ENCODE measurements at places on chromosomes 11 and 22.

GRCh38 chr11:106160494-106160893, 83.0 kb downstream of the AASDHPPT start:
- DNase-seq: no peak

GRCh38 chr22:46906326-46907045, 144.0 kb downstream of the TBC1D22A start:
- no peak for DNase-seq

GRCh38 chr22:47597041-47597440, 834.6 kb downstream of the TBC1D22A start:
- DNase-seq: no peak

- DNase-seq: no peak
Observed at GRCh38 chr11:65362320-65362931, 7.9 kb downstream of the TIGD3 start.

DNA sequence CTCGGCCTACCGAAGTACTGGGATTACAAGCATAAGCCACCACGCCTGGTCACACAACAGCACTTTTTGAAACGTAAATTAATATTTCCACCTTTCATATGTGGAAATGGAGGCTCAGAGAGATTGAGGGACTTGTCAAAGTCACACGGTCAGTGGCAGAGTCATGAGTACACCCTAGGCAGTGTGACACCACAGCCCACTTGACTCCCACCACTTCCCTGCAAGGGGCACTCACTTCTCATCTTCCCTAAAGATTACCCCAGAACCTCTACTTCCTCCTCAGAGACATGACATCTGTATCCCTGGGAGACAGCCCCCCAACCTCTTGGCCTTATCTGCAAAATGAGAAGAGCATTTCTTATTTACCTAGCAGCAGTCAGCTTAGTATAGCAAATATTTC, 16.5 kb upstream of the MYOD1 start:
- DNase-seq: no peak

DNA sequence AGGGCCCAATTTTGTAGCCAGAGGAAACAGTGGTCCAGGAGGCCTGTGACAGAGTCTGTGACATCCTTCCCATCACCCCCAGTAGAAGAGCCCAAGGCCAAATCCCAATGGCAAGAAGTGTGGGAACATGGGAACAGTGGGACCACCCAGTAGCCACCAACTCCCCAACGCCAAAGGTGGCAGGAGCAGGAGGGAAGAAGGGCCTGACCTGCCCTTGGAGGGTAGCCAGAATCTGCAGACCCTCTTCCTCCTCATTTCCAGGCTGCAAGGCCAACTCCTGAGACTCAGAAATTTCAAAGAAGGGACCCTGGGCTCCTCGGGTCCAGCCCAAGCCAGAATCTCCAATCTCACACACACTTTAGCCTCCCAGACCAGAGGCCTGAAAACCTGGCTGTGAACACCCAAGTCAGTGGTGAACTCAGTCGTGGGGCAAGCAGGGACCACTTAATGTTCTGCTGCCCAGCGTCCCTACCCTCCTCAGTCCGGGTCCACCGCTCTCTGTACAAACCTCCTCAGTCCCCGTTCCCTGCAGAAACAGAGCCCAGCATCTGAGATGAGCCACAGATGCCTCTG, 6.2 kb downstream of the RAB3IL1 start:
- no peak for DNase-seq

GRCh38 chr11:61194169-61194671, 9.1 kb upstream of the PGA3 start:
- DNase-seq: no peak

DNA sequence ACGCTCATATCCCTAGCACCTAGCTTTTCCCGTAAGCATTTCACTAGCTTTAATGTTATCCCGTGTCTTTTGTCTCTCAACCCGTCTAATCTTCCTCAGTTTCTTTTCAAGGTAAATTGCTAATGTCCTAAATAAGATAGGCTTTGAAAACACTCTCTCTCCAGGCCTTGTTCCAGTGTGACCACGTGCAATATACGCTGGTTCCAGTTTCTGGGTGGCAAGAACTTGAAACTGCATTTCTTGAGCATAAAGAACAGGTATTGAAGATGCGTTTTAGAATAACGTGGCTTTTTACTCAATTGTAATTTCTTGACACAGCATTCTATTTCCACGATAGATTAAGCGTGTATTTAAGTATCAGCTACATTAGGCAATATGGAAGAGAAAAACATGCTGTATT, 1.1 kb downstream of the CDC45 start:
- DNase-seq: no peak

DNA sequence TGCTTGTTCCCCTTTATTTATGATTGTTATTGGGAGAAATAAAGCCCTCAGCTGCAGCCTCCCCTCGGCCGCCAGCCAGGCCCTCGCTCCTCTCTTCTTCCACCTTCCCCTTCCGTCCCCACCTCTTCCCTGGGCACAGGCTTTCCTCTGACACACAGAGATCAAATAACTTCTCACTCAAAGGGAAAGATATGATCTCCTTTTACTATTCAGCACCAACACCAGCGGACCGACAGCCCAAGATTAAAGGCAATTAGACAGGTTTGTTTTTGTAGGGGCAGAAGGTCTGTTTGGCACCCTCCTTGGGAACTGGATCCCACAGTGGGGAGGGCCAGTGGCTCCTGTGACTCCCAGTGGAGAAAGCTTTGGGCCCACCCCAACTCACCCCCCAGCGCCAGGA, 23.0 kb downstream of the NECTIN1 start:
- DNase-seq: no peak

DNA sequence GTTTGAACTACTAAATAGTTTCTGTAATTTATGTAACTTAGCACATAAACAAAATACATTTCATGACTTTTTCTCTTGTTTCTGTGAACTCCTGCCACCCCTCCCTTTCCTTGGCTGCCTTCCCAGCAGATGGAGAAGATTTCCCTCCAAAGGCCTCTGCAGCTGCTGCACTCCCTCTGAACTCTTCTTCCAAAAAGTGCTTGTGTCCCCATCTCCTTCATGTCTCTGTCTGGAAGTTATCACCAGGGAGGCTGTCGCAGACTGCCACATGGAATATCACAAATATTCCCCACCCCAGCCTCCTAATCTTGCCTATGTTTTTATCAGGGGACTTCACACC, 1068.3 kb downstream of the OPCML start:
- no peak for DNase-seq

DNA sequence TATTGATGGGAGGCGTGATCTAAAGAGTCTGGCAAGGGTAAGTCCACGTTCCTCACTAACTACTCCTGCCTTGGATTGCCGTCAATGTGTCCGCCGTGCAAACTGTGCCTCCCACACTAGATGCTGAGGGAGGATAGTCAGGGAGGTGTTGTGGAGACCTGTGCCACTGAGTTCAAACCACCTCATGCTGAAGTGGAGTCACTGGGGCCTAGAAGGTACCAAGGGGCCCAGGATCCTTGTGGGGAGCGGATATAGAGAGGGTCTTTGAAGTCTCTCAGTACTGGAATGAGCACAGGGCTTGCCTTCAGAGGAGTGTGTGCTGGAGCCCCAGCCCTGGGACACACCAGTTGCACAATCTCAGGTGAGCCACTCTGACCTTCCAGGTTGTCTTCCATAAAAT, 27.1 kb upstream of the TMPRSS4 start:
- no peak for DNase-seq

- DNase-seq: no peak
Observed at GRCh38 chr11:22512457-22512856, 113.2 kb downstream of the FANCF start.

- DNase-seq: no peak
Observed at GRCh38 chr11:35090125-35090524, 48.8 kb upstream of the CD44 start.

GRCh38 chr22:37427135-37427710, at the start of gene ELFN2:
Gene ELFN2, minus strand, starts transcription at chr22:37427479. Its CDS starts 51,945 bp downstream, at chr22:37375534.
- no peak for DNase-seq

- DNase-seq: no peak
Observed at GRCh38 chr11:126216526-126217305, 5.1 kb downstream of the FAM118B start.

DNA sequence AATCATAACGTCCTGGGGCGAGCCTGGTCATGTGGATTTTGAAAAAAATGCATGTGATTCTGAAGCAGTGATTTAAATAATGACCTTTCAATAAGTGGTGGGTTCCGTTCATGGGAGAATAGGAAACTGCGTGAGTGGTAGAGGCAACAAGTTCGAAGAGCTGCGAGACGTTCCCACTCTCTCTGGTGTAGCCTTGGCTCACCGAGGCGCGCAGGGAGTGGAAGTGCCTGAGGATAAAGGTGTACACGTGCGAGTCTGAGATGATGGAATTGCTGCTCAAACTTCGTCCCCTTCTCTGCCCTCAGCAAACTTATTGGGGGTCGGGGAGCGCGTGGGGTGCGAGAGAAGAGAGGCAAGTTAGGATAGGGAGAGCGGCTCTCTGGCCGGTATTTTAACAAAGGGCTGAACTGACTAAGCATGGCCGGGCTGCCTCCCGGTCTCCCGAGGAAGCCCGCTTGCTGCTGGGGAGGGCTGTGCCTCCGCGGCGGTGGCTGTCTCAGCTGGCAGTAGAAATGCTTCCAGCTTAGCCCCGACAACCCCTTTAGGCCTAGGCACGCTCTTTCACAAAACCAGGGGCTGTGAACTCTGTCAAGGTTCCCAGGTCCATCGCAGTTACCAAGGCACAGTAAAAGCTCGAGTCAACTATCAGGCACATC, 875 bp upstream of the STT3A start:
- peak; percentile 52 for DNase-seq

DNA sequence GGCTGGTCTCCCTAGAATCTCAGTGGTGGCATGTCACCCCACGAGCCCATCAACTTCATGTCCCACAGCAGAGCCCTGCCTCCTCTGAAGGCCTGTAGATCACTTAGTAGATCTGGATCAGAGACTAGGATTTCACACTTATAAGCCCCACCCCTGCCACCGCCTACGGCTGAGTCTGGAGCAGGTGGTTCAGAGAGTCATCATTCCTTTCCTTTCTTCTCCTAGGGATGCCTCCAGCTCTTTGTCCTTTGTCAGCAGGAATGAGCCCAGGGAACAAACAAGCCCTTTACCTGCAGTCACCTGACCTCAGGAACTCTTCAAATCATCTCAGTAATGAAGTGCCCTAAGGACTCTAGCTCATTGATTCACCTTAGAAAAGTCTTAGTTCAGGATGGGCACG, 37.8 kb downstream of the SCGB1A1 start:
- DNase-seq: no peak

DNA sequence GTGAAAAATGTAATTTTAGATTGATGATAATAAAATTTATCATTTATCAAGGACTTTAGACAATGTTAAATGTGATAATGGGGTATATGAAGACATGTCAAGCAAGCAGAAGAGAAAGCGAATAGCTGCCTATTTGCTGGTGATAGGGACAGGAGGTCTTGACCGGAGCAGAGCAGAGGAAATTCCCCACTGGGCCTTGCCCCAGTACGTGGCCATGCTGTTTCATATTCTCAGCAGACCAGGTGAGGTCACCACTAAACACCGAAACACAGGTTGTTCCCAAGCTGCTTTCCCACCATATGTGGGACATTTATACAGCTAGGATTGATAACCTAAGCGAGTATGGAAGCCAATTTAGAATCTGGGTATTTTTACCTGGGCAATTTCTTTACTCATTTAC, 1629.6 kb downstream of the FAM181B start:
- DNase-seq: no peak

GRCh38 chr11:129658526-129658867, 157.2 kb upstream of the TMEM45B start:
- DNase-seq: no peak
